ENCODE measurements at places on chromosomes 2 and 18. TPM values are rescaled to one million over a fixed set of nuclear protein-coding genes. Genes with fewer than 3 reads are reported as not detected.

- H3K36me3 ChIP-seq = no peaks in the 10 kb centered on the region
- H3K27ac ChIP-seq = no peak overlapping the region
- DNase-seq = no peak
- H3K4me1 ChIP-seq = peaks cover 16% of the 10 kb centered on the region
- no peaks in the 10 kb centered on the region for H3K27me3 ChIP-seq
These were observed 417.9 kb downstream of the HRH4 start for GRCh38 chr18:24878289-24878688.

- H3K4me3 ChIP-seq = no peak overlapping the region
- no peaks in the 10 kb centered on the region for H3K27me3 ChIP-seq
- H3K27ac ChIP-seq = no peak overlapping the region
- H3K36me3 ChIP-seq = no peaks in the 10 kb centered on the region
- H3K4me1 ChIP-seq = peaks cover 18% of the 10 kb centered on the region
These were observed 195.9 kb downstream of the NEDD4L start for GRCh38 chr18:58239879-58240278.

- no peak for DNase-seq
- H3K27ac ChIP-seq = no peak overlapping the region
- H3K36me3 ChIP-seq = no peaks in the 10 kb centered on the region
- H3K27me3 ChIP-seq = no peaks in the 10 kb centered on the region
- H3K4me1 ChIP-seq = peaks cover 40% of the 10 kb centered on the region
These were observed 176.1 kb downstream of the VAPA start for GRCh38 chr18:10089881-10090280.

- H3K36me3 ChIP-seq = peaks cover 7% of the 10 kb centered on the region
- H3K27me3 ChIP-seq = no peaks in the 10 kb centered on the region
- no peak overlapping the region for H3K4me3 ChIP-seq
- DNase-seq = peak; percentile 74
- H3K4me1 ChIP-seq = peaks cover 2% of the 10 kb centered on the region
These were observed 71.5 kb downstream of the SFXN5 start for GRCh38 chr2:72999729-73000725.

- H3K27me3 ChIP-seq = peaks cover 7% of the 10 kb centered on the region
- H3K4me1 ChIP-seq = no peaks in the 10 kb centered on the region
- H3K36me3 ChIP-seq = peaks cover 3% of the 10 kb centered on the region
- no peak for DNase-seq
- H3K27ac ChIP-seq = no peak overlapping the region
These were observed 11.2 kb upstream of the EFR3B start for GRCh38 chr2:25030702-25031101.

- no peak overlapping the region for H3K4me3 ChIP-seq
- no peaks in the 10 kb centered on the region for H3K4me1 ChIP-seq
These were observed 17.7 kb downstream of the SERPINB12 start for GRCh38 chr18:63559567-63560491.

DNA sequence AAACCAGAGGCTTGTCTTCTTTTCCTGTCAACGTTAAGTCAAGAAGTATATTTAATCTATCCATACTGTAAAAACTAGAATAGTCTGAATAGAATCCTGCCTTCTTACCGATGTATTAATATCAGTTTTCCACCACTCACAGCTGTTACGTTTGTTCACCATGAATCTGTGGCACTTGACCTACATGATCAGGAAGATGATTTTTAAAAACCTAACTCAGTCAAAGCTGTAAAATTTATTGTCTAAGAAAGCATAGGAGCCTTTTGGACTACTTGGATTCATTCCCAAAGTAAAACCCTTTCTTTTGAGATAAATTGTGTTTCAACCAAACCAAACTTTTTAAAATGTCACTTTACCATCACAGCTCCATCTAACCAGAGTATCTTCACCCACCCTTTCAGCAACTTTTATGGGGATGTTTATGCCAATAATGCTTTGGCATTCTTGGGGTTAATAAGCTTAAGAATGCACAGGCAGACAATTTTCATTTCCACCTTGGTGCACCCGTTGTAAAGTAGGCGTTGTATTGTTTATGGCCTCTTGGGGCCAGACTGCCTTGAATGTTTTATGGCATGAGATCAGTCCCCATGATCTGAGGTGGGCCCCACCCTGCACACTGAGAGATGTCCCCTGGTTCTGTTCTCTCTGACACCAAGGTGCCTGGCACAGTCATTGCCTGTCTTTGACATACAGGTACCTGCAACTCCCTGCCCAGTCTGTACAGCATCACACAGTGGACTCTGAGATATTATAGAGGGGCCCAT is 176.2 kb upstream of the EPAS1 start:
- H3K27me3 ChIP-seq = no peaks in the 10 kb centered on the region
- no peak for DNase-seq
- H3K4me3 ChIP-seq = no peak overlapping the region
- H3K36me3 ChIP-seq = no peaks in the 10 kb centered on the region
- no peak overlapping the region for H3K27ac ChIP-seq

- peaks cover 65% of the 10 kb centered on the region for H3K27me3 ChIP-seq
- H3K27ac ChIP-seq = no peak overlapping the region
- no peak overlapping the region for H3K4me3 ChIP-seq
- peaks cover 3% of the 10 kb centered on the region for H3K36me3 ChIP-seq
These were observed 457 bp upstream of the SP9 start for GRCh38 chr2:174334278-174334715.

DNA sequence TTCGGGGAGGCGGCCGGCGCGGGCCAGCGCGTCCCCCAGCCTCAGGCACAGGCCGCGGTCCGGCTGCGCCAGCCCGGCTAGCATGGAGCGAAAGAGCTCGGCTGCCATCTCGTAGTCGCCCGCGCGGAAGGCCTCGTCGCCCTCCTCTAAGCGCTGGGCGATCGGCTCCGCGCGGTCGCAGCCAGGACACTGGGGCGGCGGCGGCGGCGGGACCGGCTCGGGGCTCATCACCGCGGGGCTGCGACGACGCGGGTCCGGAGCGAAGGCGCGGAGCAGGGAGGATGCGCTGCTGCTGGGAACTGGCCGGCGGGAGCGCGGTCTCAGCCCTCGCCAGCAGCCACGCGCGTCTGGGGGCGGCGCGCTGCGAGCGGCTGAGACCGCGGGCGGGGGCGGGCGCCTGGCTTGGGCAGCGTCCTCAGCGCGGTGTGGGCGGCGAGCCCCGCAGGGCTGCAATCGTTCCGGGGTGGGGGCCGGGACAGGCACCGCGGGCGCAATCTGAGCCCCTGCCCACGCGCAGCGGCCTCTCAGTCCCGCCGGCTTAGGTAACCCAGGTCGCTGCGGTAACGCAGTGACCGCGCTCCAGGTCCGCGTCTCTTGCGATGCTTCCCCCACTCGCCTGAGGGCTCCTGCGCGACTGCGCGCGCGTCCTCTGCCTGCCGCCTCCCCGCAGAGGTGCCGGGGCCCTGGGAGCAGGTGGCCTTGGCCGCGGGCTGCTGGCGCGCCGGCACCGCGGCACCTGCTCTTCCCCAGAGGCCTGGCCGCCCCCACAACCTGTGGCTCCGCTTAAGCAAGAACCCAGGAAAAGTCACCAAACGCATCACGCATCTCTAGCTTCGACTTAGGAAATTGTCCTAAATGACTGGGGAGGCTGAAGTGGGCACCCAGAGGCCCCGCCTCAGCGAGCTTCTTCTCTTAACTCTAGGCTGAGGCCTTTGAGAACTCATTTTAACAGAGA is at the start of gene LONRF2:
Gene LONRF2 (minus strand): TSS at position 636 of the 955 bp plus-strand sequence. CDS start 408 bp downstream, at position 228.
- H3K36me3 ChIP-seq = peaks cover 10% of the 10 kb centered on the region
- no peak within 1 kb of the TSS for H3K27ac ChIP-seq
- H3K4me3 ChIP-seq = peak within 1 kb of the TSS; percentile 63
- DNase-seq = no peak
- H3K27me3 ChIP-seq = peaks cover 49% of the 10 kb centered on the region

- H3K27ac ChIP-seq = no peak overlapping the region
- no peaks in the 10 kb centered on the region for H3K27me3 ChIP-seq
- no peak for DNase-seq
- no peak overlapping the region for H3K4me3 ChIP-seq
- peaks cover 13% of the 10 kb centered on the region for H3K4me1 ChIP-seq
These were observed 54.5 kb downstream of the MFSD6 start for GRCh38 chr2:190462611-190463010.

GRCh38 chr18:12253663-12254135 is 462 bp upstream of the CIDEA start:
- no peak overlapping the region for H3K27ac ChIP-seq
- DNase-seq = no peak
- H3K4me3 ChIP-seq = peak overlapping the region; percentile 68
- no peaks in the 10 kb centered on the region for H3K36me3 ChIP-seq

- no peak overlapping the region for H3K27ac ChIP-seq
- no peak overlapping the region for H3K4me3 ChIP-seq
- peaks cover 4% of the 10 kb centered on the region for H3K27me3 ChIP-seq
- H3K4me1 ChIP-seq = no peaks in the 10 kb centered on the region
- DNase-seq = no peak
These were observed 107.4 kb downstream of the ARL6IP6 start for GRCh38 chr2:152825834-152826233.

- peaks cover 42% of the 10 kb centered on the region for H3K4me1 ChIP-seq
- H3K36me3 ChIP-seq = peaks cover 16% of the 10 kb centered on the region
- no peak for DNase-seq
- H3K4me3 ChIP-seq = no peak overlapping the region
These were observed 23.1 kb upstream of the CHAC2 start for GRCh38 chr2:53744395-53745065.

DNA sequence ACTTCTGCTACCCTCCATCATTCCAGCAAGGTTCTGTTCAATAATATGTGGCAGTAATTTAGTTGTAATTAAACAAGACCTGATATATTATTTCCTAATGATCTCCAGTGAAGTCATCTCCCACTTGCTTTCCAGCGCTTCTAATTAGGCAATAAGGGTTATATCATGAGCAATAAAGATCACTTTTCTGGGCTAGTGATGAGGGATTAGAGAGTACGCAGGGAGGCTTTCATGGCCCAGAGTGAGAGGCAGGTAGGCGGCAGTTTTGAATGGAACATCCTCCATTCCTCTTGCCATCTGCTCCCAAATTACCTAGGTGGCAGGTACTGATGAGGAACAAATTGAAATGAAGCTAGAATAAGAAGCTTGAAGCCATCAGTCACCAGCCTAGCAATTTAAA is 358.1 kb upstream of the SYT4 start:
- no peak for DNase-seq
- H3K27me3 ChIP-seq = no peaks in the 10 kb centered on the region
- H3K4me1 ChIP-seq = no peaks in the 10 kb centered on the region

DNA sequence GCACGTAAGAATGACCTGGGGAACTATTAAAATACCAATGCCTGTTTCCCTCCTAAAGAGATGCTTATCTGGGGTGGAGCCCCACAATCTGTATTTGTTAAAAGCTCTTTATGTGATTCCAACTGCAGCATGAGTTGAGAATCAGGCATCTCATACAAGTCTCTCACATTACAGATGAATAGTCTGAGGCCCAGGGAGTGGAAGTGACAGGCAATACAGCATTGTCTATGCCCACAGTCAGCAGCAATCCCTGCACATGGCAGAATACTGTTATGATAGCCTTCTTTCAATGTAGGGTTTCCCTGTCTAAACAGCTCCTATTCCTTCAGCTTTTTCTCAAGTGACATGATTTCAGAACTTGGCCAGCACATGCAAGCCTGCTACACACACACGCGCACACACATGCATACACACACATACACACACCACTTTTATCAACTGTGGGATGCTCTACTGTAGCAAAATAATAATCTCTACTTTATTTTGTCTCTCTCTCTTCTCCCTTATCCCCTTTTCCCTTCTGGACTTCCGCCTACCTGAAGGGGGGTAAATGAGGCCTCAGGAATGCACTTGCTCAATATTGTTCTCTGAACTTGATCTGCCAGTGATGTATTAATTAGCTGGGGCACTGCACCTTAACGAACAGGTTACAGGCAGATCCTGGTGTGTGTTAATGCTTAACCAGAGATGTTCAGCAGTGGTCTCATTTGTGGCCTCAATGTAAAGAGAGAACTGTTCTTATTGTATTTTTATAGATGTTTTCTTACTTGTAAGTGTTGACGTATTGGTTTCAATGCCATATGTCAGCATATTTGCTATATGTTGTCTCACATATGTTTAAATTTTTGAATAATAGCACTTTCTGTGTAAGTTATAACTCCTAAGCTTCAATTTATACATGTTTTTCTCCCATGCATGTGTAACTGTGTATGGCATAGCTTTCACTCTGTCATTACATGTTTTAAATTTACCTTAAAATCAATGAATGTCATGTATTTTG is 116.0 kb downstream of the SETBP1 start:
- H3K4me1 ChIP-seq = peaks cover 37% of the 10 kb centered on the region
- DNase-seq = no peak
- H3K27ac ChIP-seq = no peak overlapping the region

- H3K27me3 ChIP-seq = peaks cover 2% of the 10 kb centered on the region
- H3K4me3 ChIP-seq = no peak overlapping the region
- H3K27ac ChIP-seq = no peak overlapping the region
- H3K36me3 ChIP-seq = no peaks in the 10 kb centered on the region
- H3K4me1 ChIP-seq = peaks cover 3% of the 10 kb centered on the region
- no peak for DNase-seq
These were observed 250.8 kb downstream of the RDH14 start for GRCh38 chr2:18309627-18310026.

GRCh38 chr2:66771359-66771976 is 336.5 kb downstream of the MEIS1 start:
- H3K27me3 ChIP-seq = peaks cover 2% of the 10 kb centered on the region
- H3K4me3 ChIP-seq = no peak overlapping the region
- H3K36me3 ChIP-seq = no peaks in the 10 kb centered on the region
- DNase-seq = no peak
- no peak overlapping the region for H3K27ac ChIP-seq
- H3K4me1 ChIP-seq = peaks cover 3% of the 10 kb centered on the region

DNA sequence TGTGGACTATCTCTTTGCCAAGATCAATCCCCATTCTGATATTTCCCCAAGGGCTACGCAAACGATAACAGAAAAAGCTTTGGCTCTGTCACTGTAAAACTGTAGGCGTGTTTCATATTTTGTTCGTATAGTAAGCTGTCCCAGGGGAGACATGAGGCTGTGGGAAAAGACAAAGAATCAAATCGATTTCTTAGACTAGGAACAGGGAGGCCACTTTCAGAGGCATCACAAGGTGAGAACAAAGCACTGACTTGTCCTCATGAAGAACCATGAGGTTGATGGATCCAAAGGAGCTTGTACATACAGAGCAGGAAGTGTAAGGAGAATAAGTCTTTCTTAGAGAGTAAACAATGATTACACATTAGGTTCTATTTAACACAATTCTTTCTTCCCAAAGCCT is 255.7 kb downstream of the HNMT start:
- peaks cover 1% of the 10 kb centered on the region for H3K36me3 ChIP-seq
- peaks cover 23% of the 10 kb centered on the region for H3K27me3 ChIP-seq
- no peaks in the 10 kb centered on the region for H3K4me1 ChIP-seq
- no peak overlapping the region for H3K27ac ChIP-seq
- H3K4me3 ChIP-seq = no peak overlapping the region

Gene KLHL30
- total RNA-seq = 12.2 TPM

Gene GKN2
- total RNA-seq = not detected

Gene SLC8A1
- 50.4 TPM for total RNA-seq

Gene SERPINB4
- not detected for total RNA-seq

Gene SFT2D3
- total RNA-seq = 7.1 TPM

Gene APLF
- total RNA-seq = 3.9 TPM

Gene CPO
- total RNA-seq = not detected

Gene ST3GAL5
- 48.1 TPM for total RNA-seq
